ENCODE measurements at places on chromosomes 13 and 19. TPM values are rescaled to one million over a fixed set of nuclear protein-coding genes. Genes with fewer than 3 reads are reported as not detected.

GRCh38 chr19:13225973-13226865, 76.0 kb downstream of the IER2 start:
- no peak for DNase-seq

GRCh38 chr13:27500806-27501534, 50.6 kb upstream of the MTIF3 start:
- no peak for DNase-seq

GRCh38 chr13:24253520-24254145, 55.7 kb upstream of the C1QTNF9 start:
- DNase-seq: no peak

- DNase-seq: no peak
Measured at GRCh38 chr13:43516401-43516833, 270.4 kb downstream of the ENOX1 start.

DNA sequence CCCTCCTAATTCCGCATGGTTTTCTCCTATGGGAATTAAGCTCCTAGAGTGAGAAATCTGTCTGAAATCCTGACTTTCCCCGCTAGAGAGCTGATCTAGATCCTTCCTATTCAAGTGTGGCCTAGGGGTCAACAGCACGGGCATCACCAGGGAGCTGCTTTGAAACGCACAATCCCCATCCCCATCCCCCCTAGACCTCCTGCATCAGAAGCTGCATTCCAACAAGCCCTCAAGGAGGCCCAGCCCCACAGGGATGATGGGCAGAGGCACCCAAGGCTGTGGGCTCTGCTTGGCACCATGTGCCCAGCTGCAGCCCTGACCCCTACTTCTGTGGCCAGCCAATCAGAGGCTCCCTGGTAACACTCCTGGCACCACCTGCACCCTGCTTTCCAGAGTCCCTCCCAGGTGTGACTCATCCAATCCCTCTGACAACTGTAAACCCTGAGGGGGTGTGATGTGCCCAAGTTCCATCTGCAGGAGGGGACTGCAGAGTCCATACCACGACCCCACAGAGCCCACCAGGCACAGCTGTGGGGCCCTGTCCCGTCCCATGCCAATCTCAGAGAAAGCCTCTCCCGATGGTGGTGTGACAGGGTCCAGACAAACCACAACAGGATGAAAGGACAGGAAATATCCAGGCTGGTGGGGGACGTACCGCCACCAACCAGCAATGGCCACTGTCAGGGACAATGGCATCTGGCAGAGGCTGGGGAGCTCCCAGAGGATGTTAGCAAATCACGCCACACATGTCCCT, 19.8 kb upstream of the SLC35E1 start:
- peak; percentile 14 for DNase-seq

GRCh38 chr13:91816263-91816807, 417.9 kb downstream of the GPC5 start:
- no peak for DNase-seq

DNA sequence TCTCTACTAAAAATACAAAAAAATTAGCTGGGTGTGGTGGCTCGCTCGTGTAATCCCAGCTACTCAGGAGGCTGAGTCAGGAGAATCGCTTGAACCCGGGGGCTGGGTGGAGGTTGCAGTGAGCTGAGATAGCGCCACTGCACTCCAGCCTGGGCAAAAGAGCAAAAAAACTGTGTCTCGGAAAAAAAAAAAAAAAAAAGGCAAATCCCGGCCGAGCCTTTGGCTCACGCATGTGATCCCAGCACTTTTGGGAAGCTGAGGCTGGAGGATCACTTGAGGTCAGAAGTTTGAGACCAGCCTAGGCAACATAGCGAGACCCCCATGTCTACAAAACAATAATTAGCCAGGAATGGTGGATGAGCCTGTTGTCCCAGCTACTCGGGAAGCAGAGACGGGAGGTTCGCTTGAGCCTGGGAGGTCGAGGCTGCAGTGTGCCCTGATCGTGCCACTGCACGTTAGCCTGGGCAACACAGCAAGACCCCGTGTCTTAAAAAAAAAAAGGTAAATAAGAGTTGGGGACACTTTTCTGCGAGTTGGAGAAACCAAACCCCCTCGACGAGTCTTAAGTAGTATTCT, 574 bp upstream of the GPX4 start:
- DNase-seq: no peak

DNA sequence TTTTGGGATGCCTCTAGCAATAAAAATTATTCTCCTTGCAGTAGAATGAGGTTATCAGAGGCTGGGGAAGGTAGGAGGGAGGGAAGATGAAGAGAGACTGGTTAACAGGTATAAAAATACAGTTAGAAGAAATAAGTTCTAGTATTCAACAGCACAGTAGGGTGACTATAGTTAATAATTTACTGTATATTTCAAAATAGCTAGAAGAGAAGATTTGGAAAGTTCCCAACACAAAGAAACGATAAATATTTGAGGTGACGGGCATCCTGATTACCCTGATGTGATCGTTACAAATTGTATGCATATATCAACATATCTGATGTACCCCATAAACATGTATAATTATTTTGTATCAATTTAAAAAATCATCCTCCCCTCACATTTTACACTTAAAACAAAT, 93.8 kb downstream of the CDADC1 start:
- DNase-seq: no peak

DNA sequence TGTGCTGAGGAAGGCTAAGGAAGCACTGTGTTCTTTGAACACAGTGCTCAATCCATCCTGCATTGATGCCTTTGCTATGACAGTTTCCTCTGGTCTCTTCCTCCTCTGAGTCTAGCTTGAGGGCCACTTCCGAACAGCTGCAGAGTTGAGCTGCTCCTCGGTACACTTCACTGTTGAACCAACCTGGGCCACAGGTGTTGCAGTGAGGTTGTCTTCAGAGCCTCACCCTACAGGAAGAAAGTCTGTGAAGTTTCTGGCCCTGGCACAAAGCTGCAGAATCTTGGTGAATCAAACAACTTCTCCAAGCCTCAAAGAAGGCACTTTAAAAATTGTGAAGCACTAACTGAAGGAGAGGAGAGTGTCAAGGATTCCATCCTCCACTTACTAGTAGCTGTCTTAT, 394.0 kb downstream of the KCNRG start:
- no peak for DNase-seq

GRCh38 chr19:6811906-6812305, 39.4 kb downstream of the VAV1 start:
- DNase-seq: peak; percentile 79

GRCh38 chr19:35341565-35342225, 6.0 kb upstream of the FFAR1 start:
- DNase-seq: no peak

DNA sequence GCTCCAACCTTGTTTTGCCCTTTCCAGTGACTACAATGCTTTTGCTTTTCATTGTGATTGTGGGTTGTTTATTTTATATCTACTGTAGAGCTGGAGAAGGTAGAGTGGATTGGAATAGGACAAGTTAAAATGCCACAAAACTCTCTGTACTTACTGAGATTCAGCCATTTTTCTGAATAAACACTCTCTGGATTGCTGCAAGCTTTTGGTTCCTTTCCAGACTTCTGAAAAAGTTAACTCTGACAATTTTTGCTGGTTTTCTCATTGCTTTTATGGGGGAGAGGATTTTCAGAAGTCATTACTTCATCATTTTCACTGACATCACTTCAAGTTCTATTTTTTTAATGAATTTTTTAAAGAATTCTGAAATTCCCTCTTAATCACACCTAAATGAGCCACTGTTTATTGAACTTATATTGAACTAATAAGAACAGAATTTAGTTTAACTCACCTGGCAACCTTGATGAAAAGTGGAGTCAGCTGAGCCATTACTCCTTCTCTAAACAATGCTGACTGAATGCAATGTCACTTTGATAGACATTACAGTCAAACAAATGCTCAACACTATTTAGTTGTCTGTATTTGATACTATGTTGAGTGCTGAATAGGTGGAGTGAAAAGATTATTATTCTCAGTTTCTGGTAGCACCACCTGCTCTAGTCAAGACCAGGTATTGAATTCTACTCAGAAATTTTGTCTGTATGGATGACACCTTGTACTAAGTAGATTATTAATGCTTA, 303.5 kb downstream of the DLEU7 start:
- no peak for DNase-seq

GRCh38 chr19:30318261-30318660, 53.9 kb upstream of the ZNF536 start:
- no peak for DNase-seq

- DNase-seq: no peak
Measured at GRCh38 chr13:53110614-53111013, 82.0 kb downstream of the OLFM4 start.

DNA sequence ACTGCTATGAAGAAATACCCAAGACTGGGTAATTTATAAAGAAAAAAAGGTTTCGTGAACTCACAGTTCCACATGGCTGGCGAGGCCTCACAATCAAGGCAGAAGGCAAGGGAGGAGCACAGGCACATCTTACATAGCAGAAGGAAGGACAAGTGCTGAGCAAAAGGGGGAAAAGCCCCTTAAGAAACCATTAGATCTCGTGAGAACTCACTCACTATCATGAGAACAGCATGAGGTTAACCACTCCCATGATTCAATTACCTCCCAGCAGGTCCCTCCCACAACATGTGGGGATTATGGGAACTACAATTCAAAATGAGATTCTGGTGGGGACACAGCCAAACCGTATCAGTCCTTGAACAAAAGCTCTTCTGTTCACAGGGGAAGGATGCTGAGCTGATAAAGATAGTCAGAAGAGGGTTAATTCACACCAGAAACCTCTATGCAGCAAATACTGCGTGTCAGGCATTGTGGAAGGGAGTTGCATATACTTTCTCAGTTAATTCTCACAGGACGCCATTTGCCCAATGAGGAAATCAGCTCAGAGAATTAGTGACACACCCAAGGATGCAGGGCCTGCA, 246.2 kb downstream of the FOXO1 start:
- DNase-seq: no peak

- DNase-seq: no peak
Measured at GRCh38 chr13:49373716-49374115, 70.1 kb downstream of the CAB39L start.

DNA sequence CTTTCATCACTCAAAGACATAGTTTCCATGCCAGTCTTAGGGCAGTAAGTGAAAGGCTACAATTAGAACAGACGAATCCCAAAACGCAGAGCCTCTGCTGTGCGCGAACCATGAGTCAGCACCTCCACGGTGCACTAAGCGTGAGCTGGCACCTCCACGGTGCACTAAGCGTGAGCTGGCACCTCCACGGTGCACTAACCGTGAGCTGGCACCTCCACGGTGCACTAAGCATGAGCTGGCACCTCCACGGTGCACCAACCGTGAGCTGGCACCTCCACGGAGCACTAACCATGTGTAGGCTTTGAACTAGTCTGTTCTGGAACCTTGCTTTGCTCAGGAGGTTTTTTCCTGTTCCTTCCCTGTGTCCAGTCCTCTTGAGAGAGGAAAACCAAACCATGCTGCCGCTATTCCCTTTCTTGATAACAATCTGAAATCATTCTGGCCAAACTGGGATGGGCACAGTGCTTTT, 120.6 kb downstream of the IRS2 start:
- no peak for DNase-seq

GRCh38 chr13:73580513-73581267, 521.9 kb downstream of the KLF5 start:
- no peak for DNase-seq

GRCh38 chr19:3555653-3556422, 1.5 kb downstream of the MFSD12 start:
- DNase-seq: no peak

GRCh38 chr19:55437410-55437809, 5.7 kb downstream of the SHISA7 start:
- no peak for DNase-seq

DNA sequence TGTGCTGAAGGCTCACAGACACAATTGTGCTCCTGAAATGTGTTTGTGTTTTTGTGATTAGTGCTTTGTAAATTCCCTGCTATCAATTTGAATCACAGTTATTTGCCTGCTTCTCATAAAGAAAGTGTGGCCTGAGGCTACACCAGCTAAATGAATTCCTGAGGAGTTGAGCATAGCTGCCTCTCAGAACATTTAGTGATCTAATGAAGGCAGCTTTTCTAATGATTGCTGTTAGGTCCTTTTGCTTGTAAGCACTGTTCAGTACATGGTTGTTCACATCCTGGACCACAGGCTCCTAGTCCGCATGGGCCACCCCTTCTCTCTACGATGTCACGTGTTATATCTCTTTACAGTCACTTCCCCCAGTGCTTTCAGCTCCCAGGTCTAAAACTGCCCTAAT, 238.2 kb downstream of the B3GLCT start:
- DNase-seq: no peak

DNA sequence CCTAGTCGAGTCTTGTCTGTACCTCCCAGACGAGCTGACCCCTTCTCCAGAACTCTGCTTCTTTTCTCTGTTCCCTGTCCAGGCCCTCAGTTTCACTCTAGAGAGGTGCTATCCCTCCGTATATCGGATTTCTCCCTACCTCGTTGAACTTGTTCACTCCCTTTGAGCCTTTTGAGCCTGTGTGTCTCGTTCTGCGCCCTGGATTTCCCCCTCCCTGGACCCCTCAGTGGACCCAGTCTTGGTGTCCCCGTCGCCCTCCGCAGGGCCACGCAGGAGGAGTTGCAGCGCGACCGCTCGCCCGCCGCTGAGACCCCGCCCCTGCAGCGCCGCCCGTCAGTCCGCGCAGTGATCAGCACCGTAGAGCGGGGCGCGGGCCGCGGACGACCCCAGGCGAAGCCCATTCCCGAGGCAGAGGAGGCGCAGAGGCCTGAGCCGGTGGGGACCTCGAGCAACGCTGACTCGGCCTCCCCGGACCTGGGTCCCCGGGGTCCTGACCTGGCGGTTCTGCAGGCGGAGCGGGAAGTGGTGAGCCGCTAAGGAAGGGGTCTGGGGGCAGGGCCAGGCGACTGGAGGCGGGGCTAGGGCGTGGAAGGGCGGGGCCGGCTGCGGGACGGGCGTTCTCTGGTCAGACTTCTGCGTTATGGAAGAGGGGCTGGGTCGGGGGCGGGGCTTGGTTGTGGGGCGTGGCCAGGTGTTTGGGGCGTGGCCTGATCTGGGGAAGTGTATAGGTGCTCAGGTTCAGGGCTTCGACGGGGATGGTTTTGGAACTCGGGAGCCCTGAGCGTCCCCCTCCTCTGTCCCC, 5.5 kb downstream of the EPS8L1 start:
- DNase-seq: no peak

GRCh38 chr19:6833166-6833790, 54.1 kb upstream of the ADGRE1 start:
- no peak for DNase-seq

DNA sequence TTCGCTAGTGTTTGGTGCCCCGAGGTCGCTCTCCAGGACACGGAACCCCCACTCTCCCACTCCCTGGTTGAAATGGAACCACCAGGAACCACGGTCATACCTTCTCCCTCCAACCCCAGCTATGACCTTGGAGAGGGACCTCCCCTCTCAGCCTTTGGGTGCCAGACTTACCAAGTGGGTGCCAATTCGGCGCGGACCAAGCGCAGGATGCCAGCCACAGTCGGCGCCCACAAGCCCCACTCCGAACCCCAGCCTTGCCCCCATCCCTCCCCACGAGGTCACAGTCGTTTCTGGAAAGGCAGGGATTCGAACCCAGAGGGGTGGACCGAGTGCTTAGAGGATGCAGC, 910 bp downstream of the PDE4C start:
- no peak for DNase-seq

- DNase-seq: no peak
Measured at GRCh38 chr13:71589032-71589431, 278.0 kb downstream of the DACH1 start.

GRCh38 chr19:33125929-33126388, 6.0 kb upstream of the WDR88 start:
- DNase-seq: peak; percentile 30

The CLC gene
- total RNA-seq: not detected

The ITGBL1 gene
- 9.8 TPM for total RNA-seq

The SEMA6B gene
- total RNA-seq: 69.4 TPM

The BAX gene
- total RNA-seq: 95.6 TPM

All from dermis microvascular lymphatic vessel endothelial cell (primary cell).